Globus pallidus (tissue), 1 donor: ENCODE measurements at places on chromosomes 7 and 10.

GRCh38 chr7:101882595-101883564 is 65.5 kb downstream of the CUX1 start:
- DNase-seq, result peak; percentile 71

DNA sequence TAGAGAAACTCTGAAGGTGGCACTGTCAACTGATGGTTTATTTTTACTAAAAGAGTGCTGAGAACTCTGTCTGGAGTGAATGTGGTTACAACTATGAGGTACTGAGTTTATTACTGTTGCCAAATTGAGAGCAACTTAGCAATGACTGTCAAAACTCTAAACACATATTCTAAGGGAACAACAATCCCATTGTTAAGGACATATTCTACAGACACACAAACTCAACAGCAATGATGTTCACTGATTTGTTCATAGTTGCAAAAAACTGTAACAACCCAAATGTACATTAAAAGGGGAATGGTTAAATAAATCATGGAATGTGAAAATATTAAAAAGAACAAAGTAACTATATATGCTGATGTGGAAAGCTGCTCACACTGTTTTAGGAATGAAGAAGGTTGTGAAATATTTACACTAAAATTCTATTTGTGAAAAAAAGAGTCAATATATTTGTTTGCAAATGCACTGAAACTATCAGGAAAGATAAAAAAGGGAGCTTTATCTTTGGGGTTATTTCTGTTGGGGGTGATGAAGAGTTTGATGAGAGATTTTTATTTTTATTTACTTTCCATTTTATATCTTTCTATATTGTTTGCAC is 12.9 kb downstream of the PON2 start:
- no peak for DNase-seq

GRCh38 chr10:14826076-14826829 is 11.6 kb downstream of the CDNF start:
- DNase-seq, result no peak

GRCh38 chr10:87589645-87590051 is 70.0 kb upstream of the PAPSS2 start:
- no peak for DNase-seq

DNA sequence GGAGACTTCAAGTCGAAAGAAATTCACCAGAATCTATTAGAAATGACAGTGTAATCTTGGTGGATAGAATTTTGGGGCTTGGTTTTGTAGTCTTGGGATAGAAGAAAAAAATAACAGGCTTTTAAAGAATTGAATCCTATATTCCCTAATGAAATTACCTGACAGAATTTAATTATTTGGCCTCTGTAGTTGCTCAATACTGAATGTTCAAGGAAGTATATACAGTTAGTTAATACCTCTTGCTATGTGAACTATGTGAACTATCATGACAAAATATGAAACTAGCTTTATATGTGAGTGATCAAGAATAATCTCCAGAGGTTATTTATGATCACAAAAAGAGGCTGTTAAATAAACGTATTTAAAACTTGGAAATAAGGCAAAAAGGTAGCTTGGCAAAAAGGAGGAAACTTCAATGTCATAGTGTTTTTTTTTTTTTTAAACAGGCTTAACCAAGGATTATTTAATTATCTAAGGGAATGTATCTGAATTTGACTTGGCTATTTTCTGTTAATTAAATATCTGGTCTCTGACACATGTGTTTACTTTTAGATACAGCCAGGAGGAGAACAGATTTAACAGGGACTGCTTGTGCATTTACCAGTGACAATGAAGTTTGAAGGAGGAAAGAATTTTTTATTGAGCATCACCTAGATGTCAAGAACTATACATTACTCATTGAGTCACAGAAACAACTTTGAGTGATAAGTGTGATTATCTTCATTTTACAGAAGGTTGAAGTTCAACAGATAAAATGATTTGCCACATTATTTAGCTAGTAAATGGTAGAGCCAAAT is 11.5 kb upstream of the CASD1 start:
- no peak for DNase-seq

DNA sequence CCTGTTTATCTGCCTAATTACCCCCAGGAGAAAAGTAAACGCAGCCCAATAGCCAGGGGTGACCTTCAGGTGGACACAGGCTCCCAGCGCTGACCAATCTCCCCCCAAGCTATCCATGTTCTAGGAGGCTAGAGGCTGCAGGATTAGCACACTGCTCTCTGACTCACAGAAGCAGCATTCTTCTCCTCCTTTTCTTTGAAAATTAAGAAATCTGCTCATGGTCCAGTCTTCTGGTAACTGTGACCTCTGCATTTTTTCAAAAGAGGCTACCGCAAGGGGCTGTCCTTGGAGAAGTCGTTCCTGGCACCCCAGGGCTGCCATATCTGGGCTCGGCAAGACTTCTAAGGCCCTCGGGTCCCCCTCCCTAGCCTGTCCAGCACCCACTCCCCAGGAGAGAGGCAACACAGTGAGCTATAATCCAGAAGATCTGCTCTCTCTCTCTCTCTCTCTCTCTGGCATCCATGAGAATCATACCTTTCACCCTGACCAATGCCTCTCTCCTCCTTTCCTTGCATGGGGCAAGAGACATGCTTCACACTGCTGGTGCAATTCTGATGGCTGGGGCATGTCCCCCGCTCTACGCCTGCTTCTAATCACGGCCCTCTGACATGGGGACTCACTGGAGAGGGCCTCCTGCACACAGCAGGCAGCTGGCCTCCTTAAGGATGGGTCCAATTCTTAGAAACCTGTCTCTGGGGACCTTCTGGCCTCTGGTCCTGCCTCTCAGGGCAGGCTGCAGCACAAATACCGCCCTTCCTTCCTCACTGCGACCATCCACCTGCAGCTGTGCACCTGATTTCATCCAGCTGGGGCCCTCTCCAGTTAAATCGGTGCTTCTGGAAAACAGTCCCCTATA is 27.3 kb downstream of the ANXA11 start:
- no peak for DNase-seq

DNA sequence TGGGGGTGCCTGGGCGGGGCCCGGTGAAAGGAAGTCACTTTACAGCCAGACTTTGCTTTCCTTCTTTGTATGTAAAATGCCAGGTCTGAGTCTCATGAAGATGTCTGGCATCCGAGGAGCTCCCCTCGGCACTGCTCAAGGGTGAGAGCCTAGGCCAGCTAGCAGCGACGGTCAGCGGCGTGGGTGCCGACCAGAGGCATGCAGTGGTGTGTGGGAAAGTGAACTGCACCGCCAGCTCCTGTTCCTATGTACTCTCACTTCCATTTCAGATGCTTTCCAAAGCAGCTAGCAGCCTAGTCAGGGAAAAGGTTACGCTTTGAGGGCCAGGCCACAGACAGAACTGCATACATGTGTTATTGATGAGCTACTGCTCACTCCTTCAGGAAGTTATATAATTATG is 172.8 kb downstream of the ZMYND11 start:
- no peak for DNase-seq

GRCh38 chr10:86103391-86104101 is 263.0 kb downstream of the GRID1 start:
- peak; percentile 38 for DNase-seq

- DNase-seq, result no peak
These were observed 52.0 kb downstream of the JCAD start for GRCh38 chr10:30007406-30007805.

- DNase-seq, result no peak
These were observed 63.1 kb downstream of the VWA2 start for GRCh38 chr10:114301951-114302710.

GRCh38 chr7:27735165-27735564 is 4.8 kb upstream of the TAX1BP1 start:
- DNase-seq, result no peak

GRCh38 chr7:31955021-31955420 is 115.2 kb downstream of the PDE1C start:
- no peak for DNase-seq

DNA sequence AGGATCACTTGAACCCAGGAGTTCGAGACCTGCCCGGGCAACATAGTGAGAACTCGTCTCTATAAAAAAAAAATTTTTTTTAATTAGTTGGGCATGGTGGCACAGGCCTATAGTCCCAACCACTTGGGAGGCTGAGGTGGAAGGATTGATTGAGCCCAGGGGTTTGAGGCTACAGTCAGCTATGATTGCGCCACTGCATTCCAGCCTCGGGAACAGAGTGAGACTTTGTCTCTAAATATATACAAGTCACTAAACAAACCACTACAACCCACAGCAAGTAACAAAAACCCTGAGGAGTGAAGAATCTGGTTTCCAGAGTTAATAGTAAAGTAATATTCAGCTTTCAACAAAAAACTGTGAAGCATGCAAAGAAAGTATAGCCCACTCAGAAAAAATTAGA is 32.7 kb upstream of the HHEX start:
- no peak for DNase-seq

- no peak for DNase-seq
These were observed 63.3 kb upstream of the PAPSS2 start for GRCh38 chr10:87596351-87596750.

DNA sequence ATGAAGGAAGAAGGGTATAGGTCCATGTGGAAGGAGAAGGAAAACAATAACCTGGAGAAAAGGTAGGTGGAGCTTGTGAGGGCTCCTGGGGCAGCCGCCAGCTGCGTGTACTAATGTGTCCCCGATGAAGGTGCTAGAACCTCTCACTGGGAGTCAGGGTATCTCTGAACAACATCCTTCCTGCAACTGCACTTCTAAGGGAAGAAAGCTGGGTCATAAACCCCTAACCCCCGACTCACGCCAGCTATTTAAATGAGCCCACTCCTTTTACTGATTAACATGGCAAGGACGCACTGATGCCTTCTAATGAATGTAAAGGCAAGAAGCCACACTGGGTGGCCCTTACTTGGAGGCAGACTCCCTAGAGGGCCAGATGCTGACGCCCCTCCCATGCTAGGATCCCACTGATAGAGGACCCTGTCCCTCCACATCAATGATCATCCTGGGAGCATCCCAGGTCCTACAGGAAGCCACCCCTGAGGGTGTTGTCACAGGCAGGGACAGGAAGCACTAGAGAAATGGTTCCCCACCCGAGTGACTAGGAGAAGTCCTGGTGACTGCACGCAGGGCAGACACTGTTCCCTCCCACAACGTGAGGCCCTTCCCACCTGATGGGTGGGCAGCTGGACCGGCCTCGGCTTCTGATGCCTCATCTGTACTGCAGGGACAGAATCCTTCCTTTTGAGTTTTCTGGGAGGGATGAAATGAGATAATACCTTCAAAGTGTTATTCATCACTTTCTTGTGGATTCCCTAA is 20.4 kb downstream of the JCAD start:
- no peak for DNase-seq

DNA sequence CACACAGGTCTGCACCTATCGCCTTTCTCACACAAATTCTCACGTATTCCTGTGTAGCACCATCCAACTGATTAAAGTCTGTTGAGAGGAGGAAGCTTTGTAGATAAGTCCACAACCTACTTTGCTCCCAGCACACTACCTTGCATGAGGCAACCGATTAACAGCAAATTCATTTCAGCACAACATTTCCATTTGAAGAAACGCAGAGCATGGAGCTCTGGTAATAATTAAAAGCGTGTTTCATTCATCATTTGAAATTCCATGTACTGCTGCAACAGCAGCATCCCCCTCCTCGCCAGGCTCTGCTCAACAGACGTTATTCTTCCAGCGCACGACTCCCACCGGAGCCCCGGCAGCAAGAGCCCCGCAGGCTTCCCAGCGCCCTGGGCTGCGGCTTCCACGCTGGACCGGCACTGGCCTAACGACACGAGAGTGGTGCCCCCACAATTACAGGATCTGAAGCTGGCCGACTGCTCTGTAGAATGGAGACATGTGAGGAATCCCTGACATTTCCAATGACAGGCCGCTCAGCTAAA is 118.8 kb downstream of the DIP2C start:
- DNase-seq, result no peak

- peak; percentile 47 for DNase-seq
These were observed 42.8 kb upstream of the GNA12 start for GRCh38 chr7:2886900-2887299.

DNA sequence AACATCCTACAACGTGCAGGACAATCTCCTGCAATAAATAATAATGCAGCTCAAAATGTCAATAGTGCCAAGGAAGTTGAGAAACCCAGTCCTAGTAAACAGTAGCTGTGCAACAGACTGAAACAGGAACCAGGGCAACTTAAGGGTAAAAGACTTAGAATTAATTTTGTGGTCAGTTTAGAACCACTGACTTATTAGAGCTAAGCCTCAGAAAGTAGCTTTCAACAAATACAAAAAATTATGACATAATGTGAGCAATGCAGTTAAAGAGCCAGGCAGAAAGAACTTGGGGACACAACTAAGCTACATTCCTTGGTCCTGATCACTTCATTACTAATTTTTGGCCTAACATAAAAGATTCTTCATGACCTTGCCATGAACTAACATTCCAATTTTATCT is 195.4 kb downstream of the MACC1 start:
- no peak for DNase-seq

DNA sequence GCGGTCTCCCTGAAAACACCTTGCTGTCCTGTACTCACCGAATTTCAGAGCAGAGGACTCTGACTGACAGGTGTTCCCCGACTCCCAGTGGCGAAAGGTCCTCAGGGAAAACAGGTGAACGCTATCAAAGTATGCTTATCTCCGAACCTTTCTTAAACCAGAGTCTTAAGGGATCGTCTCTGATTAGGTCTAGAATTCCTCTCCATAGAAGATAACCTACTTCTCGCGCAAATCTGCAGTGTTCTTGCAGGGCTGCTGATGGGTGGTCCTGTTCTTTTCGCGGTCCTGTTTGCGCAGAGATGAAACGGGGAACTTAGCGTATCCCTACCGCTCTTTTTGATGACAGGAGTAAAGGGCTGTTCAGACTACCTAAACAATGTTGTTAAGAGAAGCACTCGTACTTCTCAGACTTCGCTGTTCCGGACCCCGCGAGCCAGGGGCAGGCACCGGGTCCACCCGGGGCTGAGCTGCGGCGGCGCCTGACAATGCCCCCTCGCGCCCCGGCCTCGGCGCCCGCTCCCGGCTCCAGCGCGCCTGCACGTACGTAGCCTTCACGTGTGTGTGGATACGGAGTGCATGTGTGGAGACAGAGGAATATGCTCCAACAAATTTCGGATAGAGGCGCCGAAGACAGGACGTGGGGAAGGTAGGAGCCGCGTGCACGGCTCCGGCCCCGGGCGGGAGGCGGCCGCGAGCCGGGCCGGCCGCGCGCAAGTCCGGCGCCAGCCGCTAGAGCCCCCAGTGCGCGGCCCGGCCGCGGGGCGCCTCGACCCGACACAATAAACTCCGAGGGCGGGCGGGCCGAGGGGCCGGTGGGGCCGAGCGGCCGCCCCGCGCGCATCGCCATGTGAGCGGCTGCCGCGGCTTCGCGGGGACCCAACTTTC is 766 bp upstream of the ZMYND11 start:
- peak; percentile 33 for DNase-seq

GRCh38 chr10:1661859-1662437 is 75.4 kb downstream of the ADARB2 start:
- no peak for DNase-seq

GRCh38 chr10:78619115-78619851 is 449.5 kb upstream of the ZMIZ1 start:
- DNase-seq, result no peak

DNA sequence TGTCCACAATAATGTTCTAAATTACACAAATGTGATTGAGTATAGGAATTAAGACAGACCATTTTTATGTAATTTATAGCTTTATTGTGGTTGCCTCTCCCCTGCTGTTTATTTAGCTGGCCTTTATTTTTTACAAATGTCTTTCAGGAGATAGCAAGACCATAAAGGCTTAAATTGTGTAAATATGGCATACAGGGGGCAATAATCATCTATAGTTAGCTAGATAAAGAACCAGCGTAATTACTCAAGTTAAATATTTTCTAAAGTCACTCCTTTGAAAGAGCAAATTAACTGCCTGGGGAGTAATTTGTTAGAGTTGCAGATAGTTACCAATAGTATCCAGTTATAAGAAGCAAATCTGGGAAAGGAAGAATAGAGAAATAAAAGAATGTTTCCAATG is at the start of gene MALRD1:
TSS of gene MALRD1 (plus strand) at position 313 of the 400 bp plus-strand sequence. CDS start 138 bp downstream, outside the sequence.
- no peak for DNase-seq

GRCh38 chr10:75540357-75540966 is 109.0 kb downstream of the LRMDA start:
- no peak for DNase-seq
